ENCODE measurements at places on chromosomes 2 and 18. TPM values are rescaled to one million over a fixed set of nuclear protein-coding genes. Genes with fewer than 3 reads are reported as not detected.

Gene CDK15
- total RNA-seq = 1.2 TPM

Gene GPR17
- not detected for total RNA-seq

Gene ZNF236
- total RNA-seq = 10.2 TPM

Gene PROM2
- total RNA-seq = 0.25 TPM

Gene GPD2
- total RNA-seq = 10.9 TPM

Gene FAM110C
- total RNA-seq = not detected

Gene BMP10
- total RNA-seq = not detected

Gene CNDP1
- not detected for total RNA-seq

Gene RRM2
- 4.6 TPM for total RNA-seq
